ENCODE measurements at places on chromosomes 1 and 21.
A peak's percentile ranks its signal among the peaks of the same experiment; 100 is the strongest.

- DNase-seq: no peak
Observed at GRCh38 chr1:42431514-42431913, 24.3 kb downstream of the ZMYND12 start.

DNA sequence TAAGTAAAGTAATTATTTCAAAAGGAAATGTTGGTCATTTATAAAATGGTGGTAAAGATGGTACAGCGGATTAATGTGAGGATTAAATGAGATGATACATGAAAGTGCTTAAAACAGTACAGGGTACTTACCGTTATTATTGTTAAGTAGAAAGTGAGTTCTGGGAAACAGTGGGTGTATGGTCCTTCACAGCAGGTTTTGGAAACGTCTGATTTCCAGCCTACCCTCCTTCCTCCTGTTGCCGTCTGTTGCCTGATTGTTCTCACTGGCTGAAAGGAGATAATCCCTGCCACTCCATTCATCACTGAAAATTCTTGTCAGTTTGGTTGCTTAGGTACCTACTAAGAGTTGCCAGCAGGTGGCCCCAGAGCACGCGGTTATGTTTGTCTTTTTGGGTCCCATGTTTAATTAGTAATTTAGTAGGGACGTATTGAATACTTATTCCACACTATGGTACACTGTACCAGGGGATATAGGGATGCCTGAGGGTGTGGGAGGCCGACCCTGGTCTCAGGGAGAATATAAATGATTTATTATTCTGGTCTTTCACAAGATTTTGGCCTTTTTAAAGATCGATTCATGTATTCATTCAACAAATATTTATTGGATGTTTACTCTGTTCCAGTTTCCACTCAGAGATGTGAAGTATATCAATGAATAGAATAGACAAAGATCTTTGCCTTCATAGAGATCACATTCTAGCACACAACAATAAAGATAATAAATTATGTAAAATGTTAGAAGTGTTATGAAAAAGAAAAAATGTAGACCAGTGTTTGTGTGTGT is 30.8 kb upstream of the RPTN start:
- peak; percentile 72 for DNase-seq

GRCh38 chr1:55428944-55429931 is 214.1 kb upstream of the USP24 start:
- peak; percentile 46 for DNase-seq

GRCh38 chr1:13951793-13952751 is 252.1 kb downstream of the PRDM2 start:
- no peak for DNase-seq

Measured in NCI-H446 (cell line).